CD4-positive, alpha-beta T cell treated with Interleukin-12 subunit alpha and Interleukin-12 subunit beta, for 1 hour (primary cell): ENCODE measurements at places on chromosomes 5 and 9.

- no peak for DNase-seq
These were observed 4.8 kb downstream of the HBEGF start for GRCh38 chr5:140341591-140341990.

DNA sequence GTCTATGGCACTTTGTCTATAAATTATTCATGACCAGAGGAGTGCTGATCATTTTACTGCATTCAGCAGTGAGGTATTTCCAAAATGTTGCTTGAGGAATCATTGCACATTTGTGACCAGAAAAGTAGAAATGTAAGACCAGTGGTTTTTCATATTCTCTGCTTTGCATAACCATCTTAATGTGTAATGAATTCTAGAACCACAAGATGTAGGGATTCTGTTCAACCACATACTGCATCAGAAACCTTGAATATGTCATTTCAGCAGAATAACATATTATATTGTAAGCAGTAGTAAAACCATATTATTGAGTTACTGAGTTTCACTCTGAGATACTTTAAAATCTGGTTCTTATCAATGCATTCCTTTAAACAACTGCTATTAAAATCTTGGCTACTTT, 1243.4 kb downstream of the MAT2B start:
- DNase-seq: no peak

GRCh38 chr9:91547081-91547480, 123.4 kb upstream of the NFIL3 start:
- DNase-seq: no peak

DNA sequence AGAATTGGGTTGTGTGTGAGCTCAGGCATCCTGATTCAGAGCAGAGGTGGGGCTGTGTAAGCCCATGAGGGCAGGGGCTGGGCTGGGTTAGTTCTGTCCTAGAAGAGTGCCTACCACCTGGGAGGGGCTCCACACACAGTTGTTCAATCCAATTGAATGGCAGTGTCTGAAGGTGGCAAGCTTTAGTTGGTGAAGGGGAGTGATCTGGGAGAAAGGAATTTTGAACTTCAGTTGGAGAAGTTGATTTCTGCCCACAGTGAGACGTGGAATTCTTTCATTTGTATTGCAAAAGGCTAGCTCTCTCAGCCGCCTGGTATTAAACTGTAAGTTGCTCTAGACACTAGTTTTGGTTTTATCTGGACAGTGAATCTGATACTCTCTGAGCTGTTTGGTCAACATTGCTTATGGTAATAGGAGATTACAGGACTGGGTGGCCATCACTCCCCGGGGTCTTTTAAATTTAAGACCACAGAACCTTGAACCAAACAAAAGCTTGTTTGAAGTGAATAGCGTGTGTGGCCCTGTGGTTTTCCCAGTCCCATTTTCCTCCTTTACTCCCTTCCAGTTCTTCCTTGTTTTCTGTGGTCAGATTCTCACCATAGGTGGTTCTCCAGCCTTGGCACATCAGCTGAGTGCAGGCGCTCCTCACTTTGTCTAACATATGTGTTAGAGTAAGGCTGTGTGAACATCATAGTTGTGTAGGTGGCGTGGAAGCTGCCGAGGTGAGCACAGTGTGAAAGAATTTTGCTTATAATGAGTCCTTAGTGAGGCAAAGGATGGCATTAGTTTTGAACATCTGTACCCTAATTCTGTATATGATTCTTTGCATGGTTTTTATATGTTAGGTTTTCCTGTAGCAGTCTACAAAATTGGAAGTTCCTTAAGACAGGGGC, 78.0 kb downstream of the ARHGAP26 start:
- DNase-seq: no peak

- no peak for DNase-seq
These were observed 68.9 kb upstream of the EQTN start for GRCh38 chr9:27365707-27366376.

DNA sequence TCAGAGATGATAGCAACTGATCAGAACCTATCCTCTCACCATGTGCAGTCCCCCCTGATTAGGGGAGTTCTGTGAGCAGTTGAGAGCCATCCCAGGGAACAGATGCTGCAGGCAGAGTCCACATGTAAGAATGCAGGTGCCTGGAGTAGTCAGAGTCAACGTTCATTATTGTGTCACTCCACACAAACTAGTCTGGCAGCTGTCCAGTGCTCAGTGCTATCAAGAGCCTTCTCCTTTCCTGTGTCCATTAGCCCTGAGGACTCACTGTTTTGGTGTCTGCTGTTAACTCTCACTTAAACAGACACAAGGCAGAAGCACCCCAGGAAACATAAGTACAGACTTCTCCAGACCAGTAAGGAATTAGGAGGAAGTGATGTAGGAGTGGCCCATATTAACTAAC, 2.5 kb downstream of the SH3TC2 start:
- DNase-seq: no peak

GRCh38 chr9:16950051-16950450, 79.6 kb upstream of the BNC2 start:
- DNase-seq: no peak

DNA sequence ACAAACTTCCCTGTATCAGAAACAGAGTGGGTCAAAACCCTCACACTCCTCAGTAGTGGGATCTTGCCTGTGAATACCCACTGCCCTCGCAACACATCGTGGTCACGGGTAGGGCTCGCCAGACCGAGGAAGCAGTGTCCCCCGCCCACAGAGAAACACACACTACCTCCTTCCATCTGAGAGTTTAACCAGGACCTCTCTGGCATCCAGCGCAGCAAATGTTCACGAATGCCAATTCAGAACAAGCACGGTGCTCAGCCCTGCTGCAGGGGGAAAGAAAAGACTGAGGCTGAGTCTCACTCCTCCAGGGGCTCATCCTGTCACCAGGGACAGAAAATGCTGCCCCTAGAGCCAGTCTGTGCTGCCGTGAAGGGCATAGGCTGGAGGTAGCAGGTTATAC, 42.5 kb upstream of the SYNPO start:
- DNase-seq: no peak
